ENCODE measurements at places on chromosomes 5 and 9.

DNA sequence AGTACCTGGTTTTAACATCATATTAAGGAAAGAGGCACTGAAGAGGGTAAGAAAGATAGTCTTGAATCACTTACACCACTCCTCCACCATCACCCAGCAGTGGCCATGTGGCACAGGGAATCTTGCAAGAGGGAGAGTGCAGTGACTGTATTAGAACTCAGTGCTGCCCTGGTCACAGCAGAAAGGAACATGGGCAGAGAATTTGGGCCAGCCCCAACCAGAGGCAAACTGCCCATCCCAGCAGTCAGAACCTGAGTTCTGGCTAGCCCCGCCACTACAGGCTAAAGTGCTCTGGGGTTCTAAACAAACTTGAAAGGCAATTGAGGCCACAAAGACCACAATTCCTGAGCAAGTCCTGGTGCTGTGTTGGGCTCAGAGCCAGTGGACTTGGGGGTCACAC, 16.7 kb upstream of the EFNA5 start:
- no peak for DNase-seq

GRCh38 chr5:72464071-72464470, 43.1 kb downstream of the ZNF366 start:
- DNase-seq: no peak

DNA sequence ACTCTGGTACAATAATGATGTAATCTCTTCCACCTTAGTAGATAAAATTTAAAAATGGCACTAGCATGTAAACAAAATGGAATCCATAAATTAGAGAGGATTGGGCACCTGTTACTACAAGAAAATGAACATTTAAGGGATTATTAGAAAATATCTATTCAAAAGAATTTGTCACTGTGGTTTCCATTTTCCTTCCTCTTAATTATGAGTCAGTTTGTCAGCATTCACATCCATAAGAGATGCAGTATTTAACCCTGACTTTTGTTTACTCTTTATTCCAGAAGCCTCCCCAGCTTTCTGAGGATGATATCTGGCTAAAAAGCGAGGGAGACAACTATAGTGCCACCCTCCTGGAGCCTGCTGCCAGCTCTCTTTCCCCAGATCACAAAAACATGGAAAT, 72.1 kb downstream of the C9orf152 start:
- DNase-seq: no peak

GRCh38 chr9:134933076-134933659, 15.5 kb upstream of the FCN1 start:
- no peak for DNase-seq

- DNase-seq: no peak
Observed at GRCh38 chr9:93194221-93194625, 10.3 kb downstream of the WNK2 start.

DNA sequence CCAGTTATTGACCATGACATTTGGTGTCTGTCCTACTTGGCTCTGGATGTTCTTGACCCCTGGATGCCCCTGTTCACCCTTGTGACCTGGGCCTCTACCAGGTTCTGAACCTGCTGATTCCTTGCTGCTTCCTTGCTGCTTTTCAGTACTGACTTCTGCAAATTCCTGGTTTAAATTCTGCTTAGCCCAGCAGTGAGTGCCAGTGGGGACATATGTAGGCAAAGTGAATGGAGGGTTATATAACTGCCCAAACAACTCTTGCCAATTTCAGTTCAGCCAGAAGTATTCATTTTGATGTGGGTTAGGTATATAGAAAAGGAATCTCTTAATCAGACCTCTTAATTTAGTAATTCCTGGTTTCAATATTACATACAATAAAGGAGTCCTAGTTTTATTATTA, 220.6 kb downstream of the TAF11L14 start:
- no peak for DNase-seq

DNA sequence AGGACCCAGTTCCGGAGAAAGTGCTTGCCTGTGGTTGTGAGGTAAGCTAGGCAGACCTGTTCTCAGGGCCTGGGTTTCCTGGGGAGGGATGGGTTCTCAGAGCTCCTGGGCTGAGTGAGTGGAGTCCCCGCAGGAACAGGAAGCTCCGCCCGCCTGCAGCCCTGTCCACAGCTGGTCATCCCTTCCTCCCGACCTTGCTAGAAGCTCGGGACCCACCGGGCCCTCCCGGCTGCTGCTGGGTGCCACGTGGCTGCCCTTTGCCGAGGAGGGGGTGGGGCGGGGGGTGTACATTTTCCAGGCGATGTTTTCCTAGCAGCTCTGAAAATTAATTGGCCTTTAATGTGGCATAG, 198.1 kb downstream of the C9orf50 start:
- no peak for DNase-seq

DNA sequence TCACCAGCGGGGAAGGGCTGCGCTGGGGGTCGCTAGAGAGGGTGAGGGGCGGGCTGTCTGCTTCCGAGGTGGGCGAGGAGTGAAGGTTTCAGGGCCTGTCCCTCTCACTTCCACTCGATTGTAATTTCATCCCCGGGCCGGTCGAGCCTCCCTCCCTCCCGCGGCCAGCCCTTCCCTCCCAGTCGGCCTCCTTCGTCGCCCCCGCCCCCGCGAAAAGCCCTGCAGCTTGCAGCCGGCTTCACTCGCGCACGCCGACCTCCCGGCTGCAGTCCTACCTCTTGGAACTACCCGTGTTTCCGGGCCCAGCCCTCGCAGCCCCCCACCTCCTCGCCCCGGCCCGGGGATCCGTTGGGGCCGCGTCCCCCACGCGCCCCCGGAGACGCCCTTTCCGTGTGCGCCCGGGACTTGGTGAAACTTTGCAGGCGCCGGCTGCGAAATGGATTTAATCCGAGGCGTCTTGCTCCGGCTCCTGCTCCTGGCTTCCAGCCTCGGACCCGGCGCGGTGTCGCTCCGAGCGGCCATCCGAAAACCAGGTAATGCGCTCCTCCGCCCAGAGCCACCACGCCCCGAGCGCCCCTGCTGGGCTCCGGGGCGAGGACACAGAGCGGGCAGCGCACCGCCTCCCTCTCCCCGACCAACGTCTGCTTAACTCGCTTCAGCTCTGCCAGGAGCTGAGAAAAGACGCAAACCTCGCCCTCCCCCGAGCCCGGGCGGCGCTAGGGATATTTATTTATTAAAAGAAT, at the start of gene EGFLAM:
TSS of gene EGFLAM (plus strand) at position 241 of the 743 bp plus-strand sequence. CDS start at position 437, 196 bp downstream.
- DNase-seq: peak; percentile 37

All from A673 (cell line).